ENCODE measurements at places on chromosomes 2 and 18.
A peak's percentile ranks its signal among the peaks of the same experiment; 100 is the strongest.

DNA sequence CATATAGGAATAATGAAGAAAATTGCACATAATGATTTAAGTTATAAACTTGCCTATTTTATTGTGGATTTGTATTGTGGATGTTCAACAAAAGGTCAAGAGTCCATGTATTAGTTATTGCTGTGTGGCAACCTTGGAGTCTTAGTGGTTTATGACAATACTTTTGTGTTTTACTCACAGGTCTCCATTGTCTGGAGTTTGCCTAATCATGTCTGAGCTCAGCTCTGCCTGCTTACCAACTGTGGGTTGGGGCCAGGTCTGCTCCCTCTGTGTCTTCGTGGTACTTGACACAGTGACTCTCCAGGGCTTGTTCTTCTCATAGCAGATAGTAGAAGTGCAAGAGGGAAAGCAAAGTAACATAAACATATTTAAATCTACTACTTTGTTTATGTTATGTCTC, 382.5 kb downstream of the CBLN2 start:
- no peak for DNase-seq

DNA sequence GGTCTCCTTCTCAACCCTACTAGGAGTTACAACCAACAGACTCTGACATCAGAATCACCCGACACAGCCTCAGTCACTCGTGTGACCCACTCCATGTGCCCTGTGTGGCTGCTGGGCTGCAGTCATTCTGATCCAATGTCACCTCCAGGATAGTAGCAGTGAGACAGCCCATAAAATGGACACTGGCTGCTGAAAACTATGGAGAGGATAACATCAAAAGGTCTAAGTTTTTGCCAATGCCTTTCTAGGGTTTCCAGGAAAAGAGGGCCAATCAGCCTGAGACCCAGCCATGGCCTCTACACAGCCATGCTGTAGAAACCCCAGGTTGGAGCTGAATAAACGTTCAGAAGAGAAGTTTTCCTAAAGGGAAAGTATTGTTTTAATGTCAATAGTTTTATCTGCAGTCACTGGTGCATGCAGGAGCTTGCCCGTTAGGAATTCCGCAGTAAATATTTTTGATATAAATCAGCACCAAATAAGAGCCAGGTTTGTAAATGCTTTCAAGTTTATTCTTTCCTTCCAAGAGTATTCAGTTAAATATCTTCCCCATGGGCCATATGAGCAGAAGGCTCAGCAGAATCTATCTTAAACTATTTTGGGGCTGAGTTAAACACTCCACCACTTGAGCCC, 92.2 kb upstream of the PID1 start:
- DNase-seq: no peak

- no peak for DNase-seq
These were observed 77.1 kb downstream of the MBOAT2 start for GRCh38 chr2:8926356-8926755.

GRCh38 chr18:11146947-11147345, 2.4 kb downstream of the PIEZO2 start:
- no peak for DNase-seq

GRCh38 chr18:21741562-21742314, 1.1 kb downstream of the MIB1 start:
- DNase-seq: no peak

GRCh38 chr2:222989431-222989830, 62.6 kb upstream of the KCNE4 start:
- no peak for DNase-seq

DNA sequence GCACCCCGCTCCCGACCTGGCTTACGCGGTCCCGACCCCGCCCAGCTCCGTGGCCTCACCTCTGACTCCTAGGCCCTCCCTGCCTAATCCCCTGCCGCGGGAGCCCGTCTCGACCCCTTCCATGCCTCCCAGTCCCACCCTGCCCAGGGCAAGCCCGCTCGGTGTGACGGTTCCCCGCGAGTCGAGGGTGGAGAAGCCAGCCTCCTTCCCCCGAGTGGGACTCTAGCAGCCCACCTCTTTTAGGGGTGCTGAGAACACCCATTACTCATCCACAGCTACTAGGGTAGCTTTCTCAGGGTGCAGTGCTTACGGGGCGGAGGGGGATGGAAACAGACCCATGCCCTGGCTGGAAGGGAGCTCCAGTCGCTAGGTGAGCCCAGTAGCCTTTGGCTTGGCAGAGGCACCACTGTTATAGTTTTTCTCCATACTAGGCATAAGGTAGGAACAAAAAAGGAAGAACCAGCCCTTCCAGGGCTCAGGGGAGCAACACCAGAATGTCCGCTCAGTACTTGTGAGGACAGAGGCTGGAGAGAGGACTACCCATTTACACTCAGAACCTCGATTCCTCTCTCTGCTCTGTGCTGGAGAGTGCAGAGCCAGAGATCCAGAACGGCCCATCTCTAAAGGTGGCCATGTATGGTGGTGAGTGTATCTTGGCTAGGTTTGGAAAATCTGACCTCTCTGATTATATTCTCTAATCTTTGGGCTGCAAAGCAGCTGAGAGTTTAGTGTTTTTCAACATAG, 606 bp downstream of the AGBL5 start:
- DNase-seq: peak; percentile 9

DNA sequence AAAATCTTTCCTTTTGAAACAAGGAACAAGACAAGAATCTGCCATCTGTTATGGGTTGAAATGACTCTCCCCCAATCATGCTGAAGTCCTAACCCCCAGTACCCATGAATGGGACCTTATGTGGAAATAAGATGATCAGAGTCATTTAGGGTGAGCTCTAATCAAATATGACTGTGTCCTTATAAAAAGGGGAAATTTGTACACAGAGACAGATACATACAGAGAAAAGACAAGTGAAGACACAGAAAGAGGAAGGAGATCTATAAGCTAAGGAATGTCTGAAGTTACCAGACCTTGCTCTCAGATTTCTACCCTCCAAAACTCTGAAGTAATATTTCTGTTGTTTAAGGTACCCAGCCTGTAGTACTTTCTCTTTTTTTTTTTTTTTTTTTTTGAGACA, 15.7 kb downstream of the TGFBRAP1 start:
- DNase-seq: peak; percentile 43

GRCh38 chr2:120834206-120834605, 98.5 kb downstream of the GLI2 start:
- DNase-seq: no peak

DNA sequence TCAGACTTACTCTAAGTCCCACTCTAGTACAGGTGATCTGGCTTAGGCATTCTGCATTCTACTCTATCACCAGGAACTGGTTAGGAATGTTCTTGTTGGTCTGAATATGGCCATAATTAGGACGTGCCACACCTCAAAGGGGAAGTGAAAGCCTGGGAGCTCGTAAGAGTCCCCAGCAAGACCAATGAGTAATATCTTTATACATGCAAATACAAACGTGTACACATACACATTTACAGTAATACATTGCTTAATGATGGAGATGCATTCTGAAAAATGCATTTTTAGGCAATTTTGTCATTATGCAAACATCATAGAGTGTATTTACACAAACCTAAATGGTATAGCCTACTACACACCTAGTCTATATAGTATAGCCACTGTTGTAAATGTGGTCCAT, 19.5 kb upstream of the ERCC3 start:
- no peak for DNase-seq

DNA sequence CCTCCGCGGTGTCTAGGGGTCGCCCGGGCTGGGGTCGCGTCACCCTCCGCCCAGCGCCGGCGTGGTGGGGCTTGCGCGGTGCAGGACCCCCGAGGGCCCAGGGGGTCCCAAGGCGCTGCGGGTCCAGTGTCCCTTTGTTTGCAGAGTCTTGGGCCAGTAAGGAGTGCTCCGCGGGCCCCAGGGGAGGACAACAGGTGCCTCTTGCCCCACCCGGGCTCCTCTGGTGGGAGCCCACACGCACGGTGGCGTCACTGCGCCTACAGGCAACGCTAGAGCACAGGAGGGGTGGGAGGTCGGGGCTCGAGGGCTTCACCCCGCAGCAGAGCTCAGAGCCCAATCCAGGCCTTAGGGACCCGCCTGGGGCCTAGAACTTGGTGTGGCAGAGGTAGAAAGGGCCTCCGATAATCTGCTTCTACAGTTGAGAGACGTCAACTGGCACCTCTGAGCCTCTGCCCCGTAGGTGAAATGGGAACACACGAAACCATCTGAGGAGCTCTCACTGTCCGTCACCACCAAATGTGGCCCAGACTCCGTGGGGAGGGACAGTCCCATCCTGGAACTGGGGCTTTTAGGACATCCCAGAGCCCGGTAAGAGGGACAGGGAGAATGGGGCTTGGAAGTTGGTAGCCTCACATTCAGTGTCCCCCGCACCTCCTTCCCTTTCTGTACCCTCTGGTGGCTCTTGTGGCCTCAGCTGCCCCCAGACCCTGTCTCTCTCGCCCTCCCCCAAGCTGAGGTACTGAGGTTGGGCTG, 1.4 kb downstream of the ARID5A start:
- DNase-seq: no peak

- DNase-seq: peak; percentile 95
These were observed 158.1 kb downstream of the DOCK10 start for GRCh38 chr2:224884188-224884587.

DNA sequence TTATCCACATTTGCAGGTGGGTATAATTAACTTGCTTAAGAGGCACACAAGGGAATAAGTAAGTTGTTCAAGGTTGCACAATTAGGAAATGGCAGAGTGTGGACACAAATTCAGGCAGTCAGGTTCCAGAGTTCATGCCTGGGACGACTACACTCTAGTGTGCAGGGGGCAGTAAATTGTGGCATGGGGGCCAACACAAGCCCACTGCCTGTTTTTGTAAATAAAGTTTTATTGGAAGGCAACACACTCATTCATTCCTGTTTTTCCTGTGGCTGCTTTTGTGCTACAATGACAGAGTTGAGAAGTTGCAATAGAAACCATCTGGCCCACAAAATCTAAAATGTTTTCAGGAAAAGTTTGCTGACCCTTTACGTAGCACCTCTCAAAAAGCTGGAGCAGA, 41.4 kb downstream of the XDH start:
- no peak for DNase-seq

- no peak for DNase-seq
These were observed 318.9 kb upstream of the TRIB2 start for GRCh38 chr2:12397854-12398253.

DNA sequence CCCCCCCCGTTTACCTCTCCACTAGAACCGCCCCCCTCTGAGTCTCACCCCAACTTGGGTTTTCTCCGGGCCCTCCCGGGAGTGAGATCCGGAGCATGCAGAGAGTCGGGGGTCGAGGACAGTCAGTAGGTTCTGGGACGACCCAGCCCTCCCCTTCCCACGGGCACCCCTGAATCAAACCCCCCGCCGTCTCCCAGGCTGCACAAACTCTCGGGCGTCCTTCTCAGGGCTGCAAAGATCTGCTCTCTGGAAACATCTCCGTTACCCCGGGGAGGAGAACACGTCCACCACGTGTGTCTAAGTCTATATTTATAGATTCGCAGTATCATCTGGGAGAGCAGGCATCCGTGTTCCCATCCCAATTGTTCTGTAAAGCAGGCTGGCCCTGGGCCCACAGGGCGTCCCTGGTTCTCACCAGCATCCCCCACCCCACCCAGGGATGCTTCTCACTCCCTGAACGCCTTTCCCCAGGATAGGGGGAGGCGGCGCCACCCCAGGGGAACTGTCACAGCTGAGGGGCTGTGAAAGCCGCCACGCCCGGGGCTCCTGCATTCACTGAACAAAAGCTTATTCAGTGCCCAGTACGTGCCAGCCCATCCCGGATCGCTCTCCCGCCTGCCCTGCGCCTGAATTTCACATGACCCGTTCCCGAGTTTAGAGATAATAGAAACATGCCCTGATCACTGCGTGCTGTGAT, 765 bp upstream of the DIPK1C start:
- no peak for DNase-seq

DNA sequence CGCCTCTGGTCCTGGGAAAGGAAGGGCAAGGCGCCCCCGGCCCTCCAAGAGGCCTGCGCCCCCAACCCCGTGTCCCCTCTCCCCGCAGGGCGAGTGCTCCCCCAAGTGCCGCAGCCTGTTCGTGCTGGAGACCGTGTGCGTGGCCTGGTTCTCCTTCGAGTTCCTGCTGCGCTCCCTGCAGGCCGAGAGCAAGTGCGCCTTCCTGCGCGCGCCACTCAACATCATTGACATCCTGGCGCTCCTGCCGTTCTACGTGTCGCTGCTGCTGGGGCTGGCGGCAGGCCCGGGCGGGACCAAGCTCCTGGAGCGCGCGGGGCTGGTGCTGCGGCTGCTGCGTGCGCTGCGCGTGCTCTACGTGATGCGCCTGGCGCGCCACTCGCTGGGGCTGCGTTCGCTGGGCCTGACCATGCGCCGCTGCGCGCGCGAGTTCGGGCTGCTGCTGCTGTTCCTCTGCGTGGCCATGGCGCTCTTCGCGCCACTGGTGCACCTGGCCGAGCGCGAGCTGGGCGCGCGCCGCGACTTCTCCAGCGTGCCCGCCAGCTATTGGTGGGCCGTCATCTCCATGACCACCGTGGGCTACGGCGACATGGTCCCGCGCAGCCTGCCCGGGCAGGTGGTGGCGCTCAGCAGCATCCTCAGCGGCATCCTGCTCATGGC, 52.4 kb downstream of the SLC66A2 start:
- no peak for DNase-seq
